ENCODE measurements at places on chromosomes 3 and 15.

- DNase-seq = no peak
Measured at GRCh38 chr15:64949383-64950186, 37.9 kb downstream of the ANKDD1A start.

DNA sequence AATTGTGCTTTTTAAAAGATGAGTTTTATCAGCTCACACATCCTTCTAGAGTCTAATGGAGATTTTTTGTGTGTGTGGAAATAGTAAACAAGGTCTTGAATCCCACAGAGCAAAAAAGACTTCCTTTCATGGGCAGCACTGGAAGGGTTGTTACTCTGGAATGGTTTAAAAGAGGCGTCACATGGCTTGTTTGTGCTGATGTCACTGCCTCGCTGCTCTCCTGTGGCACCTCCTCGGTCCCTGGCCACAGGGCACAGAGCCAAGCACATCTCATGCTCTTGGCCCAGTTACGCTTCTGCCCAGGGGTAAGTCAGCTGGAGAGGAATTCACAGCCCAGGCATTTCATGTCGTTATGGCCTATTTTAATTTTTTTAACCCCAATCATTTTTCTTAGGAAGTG, 53.2 kb downstream of the PGPEP1L start:
- DNase-seq = peak; percentile 36

- DNase-seq = peak; percentile 63
Measured at GRCh38 chr3:73255609-73256029, 194.2 kb downstream of the EBLN2 start.

- no peak for DNase-seq
Measured at GRCh38 chr3:128240232-128240631, 87.0 kb downstream of the EEFSEC start.

DNA sequence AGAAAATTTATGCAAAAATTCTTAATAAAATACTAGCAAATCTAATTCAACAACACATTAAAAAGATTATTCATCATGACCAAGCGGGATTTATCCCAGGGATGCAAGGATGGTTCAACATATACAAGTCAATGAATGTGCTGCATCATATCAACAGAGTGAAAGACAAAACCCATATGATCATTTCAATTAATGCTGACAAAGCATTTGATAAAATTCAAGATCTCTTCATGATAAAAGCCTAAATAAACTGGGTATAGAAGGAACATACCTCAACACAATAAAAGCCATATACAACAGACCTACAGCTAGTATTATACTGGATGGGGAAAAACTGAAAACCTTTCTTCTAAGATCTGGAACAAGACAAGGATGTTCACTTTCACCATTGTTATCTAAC, 89.7 kb downstream of the KBTBD8 start:
- no peak for DNase-seq

GRCh38 chr3:148840451-148840850, 12.8 kb downstream of the CPB1 start:
- no peak for DNase-seq

GRCh38 chr15:99238849-99239248, 10.5 kb downstream of the TTC23 start:
- DNase-seq = peak; percentile 31

Data from iris pigment epithelial cell (primary cell).